ENCODE measurements at places on chromosomes 12 and 14. TPM values are rescaled to one million over a fixed set of nuclear protein-coding genes. Genes with fewer than 3 reads are reported as not detected.

ISCA2 gene
- 24.7 TPM for total RNA-seq

GRCh38 chr14:90460136-90460535, 63.3 kb downstream of the CALM1 start:
- no peak for DNase-seq

DNA sequence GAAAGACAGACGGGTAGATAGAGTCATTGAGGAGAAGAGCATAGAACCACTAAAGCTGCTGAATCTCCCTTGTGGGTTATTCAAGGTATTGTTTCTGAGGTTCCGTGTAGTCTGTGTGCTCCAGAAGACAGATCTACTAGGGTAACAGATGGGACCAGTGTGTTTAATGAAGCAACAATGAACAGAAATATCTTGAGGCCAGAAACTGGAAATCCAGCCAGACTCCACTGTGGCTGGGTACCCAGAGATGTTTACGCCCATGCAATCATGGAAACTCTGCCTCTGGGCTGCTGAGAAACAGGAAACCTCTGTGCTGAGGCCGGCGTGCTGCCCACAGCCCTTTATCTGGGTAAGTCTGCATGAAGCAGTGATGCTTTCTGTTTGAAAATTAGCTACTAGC, 8.3 kb downstream of the PROX2 start:
- DNase-seq, result no peak

GRCh38 chr12:27852742-27853141, 72.7 kb upstream of the MANSC4 start:
- DNase-seq, result no peak

- no peak for DNase-seq
Observed at GRCh38 chr14:32382704-32383103, 53.6 kb downstream of the AKAP6 start.
